ENCODE measurements at places on chromosomes 1 and 21.
A peak's percentile ranks its signal among the peaks of the same experiment; 100 is the strongest.

GRCh38 chr1:215529571-215529970 lies 37.5 kb upstream of the KCTD3 start:
- DNase-seq = no peak

- no peak for DNase-seq
Observed at GRCh38 chr1:23198373-23198772, 18.9 kb downstream of the HTR1D start.

DNA sequence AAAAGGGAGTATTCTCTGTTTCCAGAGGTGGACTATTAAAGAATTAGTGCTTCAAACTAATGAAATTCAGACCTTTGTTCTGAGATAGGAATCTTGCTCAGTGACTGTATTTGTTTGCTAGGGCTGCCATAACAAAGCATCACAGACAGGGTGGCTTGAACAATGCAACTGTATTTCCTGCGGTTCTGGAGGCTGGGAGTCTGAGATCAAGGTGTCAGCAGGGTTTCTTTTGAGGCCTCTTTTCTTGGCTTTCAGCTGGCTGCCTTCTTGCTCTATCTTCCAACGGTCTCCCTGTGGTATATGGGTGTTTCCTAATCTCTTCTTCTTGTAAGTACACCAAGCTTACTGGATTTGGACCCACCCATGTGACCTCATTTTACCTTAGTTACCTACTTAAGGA lies 264.6 kb upstream of the PROX1 start:
- DNase-seq = no peak

- DNase-seq = no peak
Observed at GRCh38 chr21:10640446-10640845, 119.1 kb downstream of the TPTE start.

DNA sequence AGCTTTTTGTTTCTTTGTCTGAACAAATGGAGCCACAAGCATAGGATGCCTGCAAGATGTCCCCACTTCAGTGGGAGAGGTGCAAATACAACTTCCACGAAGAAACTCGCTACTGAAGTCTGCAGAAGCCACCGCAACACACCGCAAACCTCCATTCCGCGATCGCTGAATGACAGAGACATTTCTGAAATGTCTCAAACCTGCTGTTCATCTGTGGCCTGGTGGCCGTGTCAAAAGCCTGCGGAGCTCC lies 1.0 kb downstream of the TP53BP2 start:
- DNase-seq = peak; percentile 47

- no peak for DNase-seq
Observed at GRCh38 chr1:57020216-57020615, 54.4 kb upstream of the C8B start.

DNA sequence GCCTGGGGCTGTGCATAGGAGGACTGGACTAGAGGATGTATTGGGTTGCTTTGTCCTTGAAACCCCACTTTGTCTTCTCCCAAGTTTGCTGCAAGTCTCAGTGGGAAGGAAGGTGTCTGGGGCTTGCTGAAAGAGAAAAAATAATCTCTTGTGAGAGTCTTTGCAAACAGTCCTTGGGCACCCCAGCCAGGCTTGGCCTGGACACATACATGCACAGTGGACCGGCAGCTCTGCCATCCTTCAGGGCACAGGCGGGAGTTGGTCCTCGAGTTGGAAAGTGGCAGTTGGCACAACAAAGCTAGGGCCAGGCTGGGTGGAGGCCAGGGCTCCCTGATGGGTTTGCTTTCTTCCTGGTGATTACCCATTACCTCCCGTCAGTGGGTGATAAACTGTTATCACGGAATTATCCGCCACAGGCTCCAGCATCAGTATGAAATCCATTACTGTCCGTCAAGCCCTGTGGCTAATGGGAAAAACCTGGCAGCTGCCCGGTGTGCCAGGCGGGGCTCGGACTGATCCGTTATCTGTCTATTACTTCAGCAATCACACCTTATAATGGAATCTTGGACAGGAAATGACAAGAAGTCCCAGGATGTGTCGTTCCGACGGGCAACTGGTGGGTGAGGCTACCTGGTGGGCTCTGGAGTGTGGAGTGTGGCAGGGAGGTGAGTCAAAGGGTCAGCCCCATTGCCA lies 265.7 kb downstream of the GRIK3 start:
- DNase-seq = no peak

- no peak for DNase-seq
Observed at GRCh38 chr1:77232829-77233228, 13.6 kb upstream of the PIGK start.

GRCh38 chr1:153945795-153946621 lies 510 bp downstream of the DENND4B start:
- peak; percentile 32 for DNase-seq

GRCh38 chr1:63937461-63938022 lies 163.7 kb downstream of the ROR1 start:
- no peak for DNase-seq

- DNase-seq = no peak
Observed at GRCh38 chr1:175865041-175865766, 121.8 kb upstream of the TNR start.

GRCh38 chr1:117244971-117245370 lies 34.2 kb upstream of the VTCN1 start:
- no peak for DNase-seq

GRCh38 chr1:172935062-172935592 lies 115.6 kb downstream of the TNFSF18 start:
- no peak for DNase-seq

DNA sequence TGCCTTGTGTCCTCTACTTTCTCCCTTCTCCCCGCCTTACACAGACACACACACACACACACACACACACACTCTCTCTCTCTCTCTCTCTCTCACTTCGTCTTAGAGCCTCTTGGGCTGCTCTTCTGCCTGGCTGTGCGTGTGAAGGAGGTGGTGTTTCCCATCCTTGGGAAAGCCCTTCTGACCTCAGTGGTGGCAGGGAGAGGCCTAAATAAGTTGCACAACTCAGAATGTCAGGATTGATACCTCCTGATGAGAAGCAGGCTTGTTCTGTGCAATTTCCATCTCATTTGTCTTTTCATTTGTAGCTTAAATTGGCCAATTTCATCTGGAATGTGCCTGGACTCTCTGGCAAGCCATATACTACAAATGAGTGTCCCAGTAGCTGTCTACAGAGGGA lies 25.0 kb downstream of the LRRN2 start:
- no peak for DNase-seq

- no peak for DNase-seq
Observed at GRCh38 chr1:110262846-110263631, 52.9 kb downstream of the KCNC4 start.

GRCh38 chr1:228830954-228831481 lies 95.7 kb downstream of the RHOU start:
- no peak for DNase-seq

- DNase-seq = no peak
Observed at GRCh38 chr1:193766329-193766728, 579.9 kb upstream of the B3GALT2 start.

DNA sequence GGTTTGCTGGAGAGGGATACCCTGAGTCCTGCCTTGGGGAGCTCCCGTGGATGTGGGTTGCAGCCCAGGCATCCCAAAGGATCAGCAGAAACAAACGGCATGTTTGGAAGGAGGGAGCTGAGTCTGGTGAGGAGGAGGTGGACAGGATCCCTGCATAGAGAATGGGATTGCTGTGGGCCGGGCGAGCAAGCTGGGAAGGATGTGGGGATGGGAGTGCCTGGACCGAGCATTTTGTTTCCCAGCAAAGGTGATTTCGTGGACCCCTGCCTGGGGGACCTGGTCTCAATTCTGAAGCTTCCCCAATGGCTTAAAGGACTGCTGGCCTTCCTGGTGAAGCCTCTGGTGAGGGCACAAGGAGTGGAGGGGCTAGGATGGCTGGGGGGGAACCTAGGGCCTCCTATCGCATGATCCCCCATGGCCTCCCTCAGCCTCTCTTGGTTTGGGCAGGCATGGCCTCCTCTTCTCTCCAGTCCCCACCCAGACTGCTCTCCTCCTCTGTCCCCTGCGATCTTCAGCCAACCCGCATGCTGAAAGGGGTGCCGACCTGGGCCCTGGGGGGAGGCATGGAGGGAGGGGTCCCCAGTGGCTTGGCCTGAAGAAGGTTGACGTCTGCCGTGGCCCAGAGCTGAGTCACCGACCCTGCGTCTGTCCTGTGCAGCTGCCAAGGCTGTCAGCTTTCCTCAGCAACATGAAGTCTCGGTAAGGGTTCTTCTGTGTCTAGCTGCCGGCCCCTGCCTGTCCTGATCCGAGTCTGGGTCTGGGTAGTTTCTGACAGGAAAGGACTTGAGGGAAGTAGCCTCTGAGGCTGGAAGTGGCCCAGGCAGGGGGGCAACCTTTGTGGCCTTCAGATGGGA lies 16.3 kb downstream of the FAAH start:
- DNase-seq = no peak

- no peak for DNase-seq
Observed at GRCh38 chr1:193589597-193590040, 403.2 kb upstream of the B3GALT2 start.

GRCh38 chr21:37631319-37632117 lies 264.9 kb downstream of the DYRK1A start:
- no peak for DNase-seq

- DNase-seq = peak; percentile 41
Observed at GRCh38 chr1:223189903-223190724, 47.1 kb upstream of the TLR5 start.
